ENCODE measurements at places on chromosomes 16 and 17.

DNA sequence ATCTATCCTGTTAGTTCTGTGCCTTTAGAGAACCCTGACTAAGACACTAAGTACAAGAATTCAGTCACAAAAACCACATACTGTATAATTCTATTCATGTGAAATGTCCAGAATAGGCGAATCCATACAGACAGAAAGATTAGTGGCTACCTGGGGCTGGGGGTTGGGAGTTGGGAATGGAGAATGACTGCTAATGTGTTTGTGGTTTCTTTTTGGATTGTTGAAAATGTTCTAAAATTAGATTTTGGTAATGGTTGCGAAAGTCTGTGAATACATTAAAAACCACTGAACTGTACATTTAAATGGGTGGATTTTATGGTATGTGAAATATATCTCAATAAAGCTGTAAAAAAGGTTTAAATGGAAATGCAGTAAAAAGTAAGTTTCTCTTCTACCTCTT is 80.4 kb upstream of the AKTIP start:
- no peak for DNase-seq

DNA sequence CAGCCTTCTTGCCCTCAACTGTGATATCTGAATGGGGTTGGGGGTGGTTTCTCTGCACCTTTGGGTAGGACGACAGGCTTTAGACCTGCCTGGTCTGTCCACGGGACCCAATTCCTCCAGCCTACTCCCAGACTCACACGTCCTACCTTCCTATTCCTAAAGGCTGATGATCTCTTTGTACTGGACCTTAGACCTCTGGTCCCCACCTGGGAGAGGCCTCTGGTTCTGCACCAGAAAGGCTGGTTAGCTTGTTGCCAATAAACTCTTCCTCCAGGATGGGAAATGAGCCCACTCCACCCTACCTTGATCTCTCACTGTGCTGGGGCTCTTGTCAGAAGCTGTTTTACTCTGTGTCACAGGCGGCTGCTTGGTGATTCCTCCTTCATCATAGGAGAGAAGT is 14.4 kb downstream of the FBF1 start:
- no peak for DNase-seq

- no peak for DNase-seq
Measured at GRCh38 chr16:82535262-82535661, 91.5 kb upstream of the CDH13 start.

- DNase-seq, result no peak
Measured at GRCh38 chr16:70646260-70647241, at the start of gene IL34. Gene IL34 (plus strand): TSS chr16:70646559. CDS start chr16:70646948, 389 bp downstream.

GRCh38 chr16:31367853-31368252 is 12.9 kb downstream of the ITGAX start:
- no peak for DNase-seq

GRCh38 chr16:2482708-2483534 is 8.0 kb downstream of the TBC1D24 start:
- DNase-seq, result peak; percentile 59

GRCh38 chr17:22518185-22518584 is 825.9 kb downstream of the KCNJ18 start:
- DNase-seq, result no peak

GRCh38 chr17:48100160-48100559 is 1.1 kb downstream of the CBX1 start:
- DNase-seq, result no peak

DNA sequence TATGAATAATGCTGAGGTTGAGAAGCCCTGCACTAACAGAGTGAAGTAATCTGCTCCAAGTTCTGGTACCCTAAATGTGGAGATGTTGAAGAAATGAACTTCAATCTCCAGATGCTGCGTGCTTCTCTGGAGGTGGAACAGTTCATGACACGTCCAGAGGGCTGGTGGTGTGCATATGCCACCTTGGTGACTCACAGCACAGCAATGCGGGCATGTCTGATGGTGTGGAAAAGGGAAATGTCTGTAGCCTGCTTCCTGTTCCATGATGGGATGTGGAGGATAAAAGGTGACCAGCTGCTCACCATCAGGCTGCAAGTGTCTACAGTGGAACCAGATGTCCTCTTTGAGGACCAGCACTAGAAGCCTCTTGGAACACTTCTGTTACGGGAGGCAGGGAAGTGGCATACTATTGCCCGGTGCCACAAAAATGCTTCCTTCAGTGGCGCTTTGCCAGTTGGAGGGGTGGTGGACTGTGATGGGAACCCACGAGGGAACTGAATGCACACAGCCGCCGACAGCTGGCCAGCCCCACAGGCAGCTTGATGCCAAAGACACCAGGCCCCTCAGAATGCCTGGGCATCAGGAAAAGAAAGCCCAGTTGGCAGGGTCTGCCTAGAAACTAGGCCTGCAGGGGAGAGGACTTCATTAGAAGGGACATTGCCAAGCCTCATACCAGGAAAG is 19.9 kb downstream of the SNX11 start:
- peak; percentile 35 for DNase-seq

DNA sequence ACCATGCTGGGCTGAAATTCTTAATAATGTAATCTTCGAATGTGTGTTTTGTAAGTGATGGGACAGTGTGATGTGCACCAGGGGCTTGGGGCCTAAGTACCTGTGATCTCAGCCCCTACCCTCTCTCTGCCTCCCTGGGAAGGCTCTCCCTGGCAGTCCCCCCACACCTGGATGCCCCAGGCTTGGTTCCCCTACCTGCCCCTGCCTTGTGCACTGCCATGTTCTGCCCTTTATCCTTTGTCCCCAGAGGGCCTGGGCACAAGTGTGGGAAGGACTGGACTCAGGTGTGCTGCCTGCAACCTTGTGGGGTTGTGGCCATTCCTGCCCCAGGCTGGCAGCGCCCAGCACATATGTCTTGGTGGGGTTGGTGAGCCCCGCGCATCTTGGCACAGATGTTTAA is 55.4 kb upstream of the CREBBP start:
- DNase-seq, result no peak

- no peak for DNase-seq
Measured at GRCh38 chr17:45663772-45664171, 120.3 kb upstream of the CRHR1 start.

- DNase-seq, result no peak
Measured at GRCh38 chr17:33021731-33022408, 30.2 kb downstream of the SPACA3 start.

- DNase-seq, result peak; percentile 47
Measured at GRCh38 chr16:11205754-11206581, 50.0 kb downstream of the SOCS1 start.

- DNase-seq, result no peak
Measured at GRCh38 chr16:87140211-87141200, 176.7 kb downstream of the C16orf95 start.

DNA sequence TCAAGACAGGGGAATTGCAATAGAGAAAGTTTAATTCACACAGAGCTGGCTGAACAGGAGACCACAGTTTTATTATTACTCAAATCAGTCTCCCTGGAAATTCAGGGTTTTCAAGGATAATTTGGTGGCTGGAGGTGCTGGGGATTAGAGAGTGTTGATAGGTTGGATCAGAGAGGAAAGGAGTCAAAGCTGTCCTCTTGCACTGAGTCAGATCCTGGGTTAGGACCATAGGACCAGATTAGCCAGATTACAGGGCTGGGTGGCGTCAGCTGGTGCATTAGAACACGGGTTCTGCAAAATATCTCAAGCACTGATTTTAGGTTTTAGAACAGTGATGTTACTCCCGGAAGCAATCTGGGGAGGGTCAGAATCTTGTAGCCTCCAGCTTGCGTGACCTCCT is 1.8 kb upstream of the NSMCE1 start:
- no peak for DNase-seq

- DNase-seq, result no peak
Measured at GRCh38 chr17:68621065-68621464, 19.9 kb upstream of the FAM20A start.

DNA sequence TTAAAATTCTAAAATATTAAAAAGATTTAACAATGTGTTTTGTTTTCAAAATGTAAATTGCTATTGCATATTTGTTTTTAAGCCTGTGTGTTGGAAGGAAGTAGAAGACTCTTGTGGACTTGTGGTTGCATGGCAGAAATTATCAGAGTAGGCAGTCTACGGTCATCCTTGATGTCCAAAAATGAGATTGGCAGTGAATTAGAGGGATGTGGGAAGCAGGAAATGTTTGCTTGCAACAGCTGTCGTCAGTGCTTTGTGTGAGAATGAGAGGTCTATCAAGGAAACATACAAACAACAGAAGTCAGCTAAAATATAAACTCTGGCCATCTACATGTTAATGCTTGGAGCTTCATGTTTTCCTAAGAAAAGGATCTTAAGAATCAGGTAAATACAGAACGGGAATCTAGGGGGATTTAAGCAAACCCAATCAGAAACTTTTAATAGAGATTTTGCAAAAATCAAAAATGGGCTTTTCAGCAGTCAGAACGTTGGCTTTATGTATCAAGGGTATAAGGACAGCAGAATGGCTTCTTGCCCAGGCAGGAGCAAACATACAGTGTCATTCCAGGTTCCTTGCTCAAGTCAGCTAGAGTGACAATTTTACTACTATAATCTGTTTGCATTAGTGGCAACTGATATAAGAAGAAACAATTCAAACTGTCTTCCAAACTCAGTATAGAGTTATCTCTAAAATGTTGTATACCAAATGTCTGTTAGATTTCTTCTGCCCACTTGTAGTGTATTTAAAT is 196.7 kb downstream of the CYB561 start:
- no peak for DNase-seq

DNA sequence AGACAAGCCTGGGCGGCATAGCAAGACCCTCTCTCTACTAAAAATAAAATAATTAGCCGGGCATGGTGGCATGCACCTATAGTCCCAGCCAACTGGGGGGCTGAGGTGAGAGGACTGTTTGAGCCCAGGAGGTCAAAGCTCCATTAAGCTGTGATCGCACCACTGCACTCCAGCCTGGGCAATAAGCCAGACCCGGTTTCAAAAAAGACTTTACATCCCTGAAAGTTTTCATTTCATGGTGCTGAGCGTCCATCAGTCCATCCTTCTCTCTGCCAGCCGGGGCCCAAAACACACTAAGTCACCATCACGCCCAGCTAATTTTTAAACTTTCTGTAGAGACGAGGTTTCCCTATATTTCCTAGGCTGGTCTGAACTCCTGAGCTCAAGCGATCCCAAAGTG is 10.6 kb downstream of the RAB40B start:
- no peak for DNase-seq

GRCh38 chr17:69489313-69489712 is 74.8 kb downstream of the MAP2K6 start:
- no peak for DNase-seq

DNA sequence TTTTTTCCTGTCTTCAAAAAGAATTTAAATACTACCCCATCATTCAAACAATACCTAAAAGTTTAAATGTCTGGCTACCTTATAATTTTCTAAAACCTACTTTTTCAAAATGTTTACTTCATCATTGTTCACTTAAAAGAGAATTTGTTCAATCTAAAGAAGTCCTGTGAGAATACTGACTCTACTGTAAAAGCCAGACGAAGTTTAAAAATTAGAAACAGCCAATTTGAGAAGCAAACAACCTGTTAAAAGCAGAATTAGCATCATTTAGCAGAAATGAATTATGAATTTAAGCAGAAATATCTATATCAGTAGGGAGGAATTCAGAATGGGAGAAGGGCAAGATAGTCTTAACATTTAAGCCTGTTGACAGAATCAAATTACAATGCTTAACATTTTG is 2.1 kb downstream of the SKA2 start:
- no peak for DNase-seq

DNA sequence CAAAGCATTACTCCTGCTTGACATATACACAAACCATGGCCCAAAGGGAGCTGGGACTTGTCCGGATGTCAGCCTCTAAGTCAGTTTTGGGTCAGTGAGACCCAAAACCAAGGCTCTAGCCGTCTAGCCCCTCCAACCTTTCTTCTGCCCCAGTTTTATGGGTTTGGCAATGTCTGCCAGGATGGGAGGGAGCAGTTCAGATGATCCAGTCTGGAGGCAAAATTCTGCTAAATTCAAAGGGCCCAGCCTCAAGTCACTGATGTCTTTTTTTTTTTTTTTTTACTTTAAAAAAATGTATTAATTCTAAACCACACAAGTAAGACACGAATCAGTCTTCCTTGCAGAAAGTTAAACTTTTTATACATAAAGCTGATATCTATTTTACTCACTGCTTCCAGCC is 8.6 kb downstream of the NLRC5 start:
- no peak for DNase-seq

All from WERI-Rb-1 (cell line).